Aorta (tissue), 5 donors: ENCODE measurements at places on chromosomes 2 and 18. TPM values are rescaled to one million over a fixed set of nuclear protein-coding genes. Genes with fewer than 3 reads are reported as not detected.

GRCh38 chr2:30287857-30288513 is 56.7 kb downstream of the LBH start:
- no peaks in the 10 kb centered on the region for H3K4me1 ChIP-seq
- no peaks in the 10 kb centered on the region for H3K36me3 ChIP-seq
- no peak overlapping the region for H3K4me3 ChIP-seq
- no peaks in the 10 kb centered on the region for H3K27me3 ChIP-seq
- no peak for DNase-seq

ESPNL gene
- total RNA-seq: not detected

GRCh38 chr2:28583899-28584553 is 88.2 kb downstream of the PLB1 start:
- H3K27ac ChIP-seq: peak overlapping the region; percentile 68
- peak; percentile 90 for DNase-seq
- no peaks in the 10 kb centered on the region for H3K36me3 ChIP-seq
- peaks cover 1% of the 10 kb centered on the region for H3K4me1 ChIP-seq
- no peak overlapping the region for H3K4me3 ChIP-seq
- H3K27me3 ChIP-seq: no peaks in the 10 kb centered on the region

- H3K27ac ChIP-seq: peak overlapping the region; percentile 58
- peak; percentile 44 for DNase-seq
- no peaks in the 10 kb centered on the region for H3K36me3 ChIP-seq
- H3K27me3 ChIP-seq: no peaks in the 10 kb centered on the region
- no peaks in the 10 kb centered on the region for H3K4me1 ChIP-seq
Measured at GRCh38 chr2:42931146-42931817, 138.9 kb upstream of the HAAO start.

EFEMP1 gene
- total RNA-seq: 989 TPM

DNA sequence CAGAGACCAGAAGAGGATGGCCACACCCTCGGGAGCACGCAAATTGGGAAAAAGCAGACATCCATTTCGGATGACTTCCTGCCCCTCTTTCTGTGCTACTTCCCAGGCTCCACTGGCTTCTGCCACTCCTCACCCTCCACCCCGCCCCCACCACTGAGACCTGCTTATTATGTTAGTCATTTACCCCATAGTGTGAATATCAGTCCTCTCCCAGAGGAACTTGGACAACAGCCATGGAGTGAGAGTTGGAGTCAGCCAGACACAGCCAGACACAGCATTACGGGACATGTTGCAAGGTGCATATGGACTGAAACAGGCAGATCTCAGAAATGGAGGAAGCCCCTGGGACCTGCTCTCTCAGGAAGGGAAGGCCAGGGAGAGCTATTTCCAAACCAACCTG is 51.8 kb downstream of the CTIF start:
- peak overlapping the region; percentile 12 for H3K27ac ChIP-seq
- no peaks in the 10 kb centered on the region for H3K27me3 ChIP-seq
- H3K36me3 ChIP-seq: no peaks in the 10 kb centered on the region
- H3K4me3 ChIP-seq: no peak overlapping the region
- peaks cover 5% of the 10 kb centered on the region for H3K4me1 ChIP-seq
- DNase-seq: no peak

DNA sequence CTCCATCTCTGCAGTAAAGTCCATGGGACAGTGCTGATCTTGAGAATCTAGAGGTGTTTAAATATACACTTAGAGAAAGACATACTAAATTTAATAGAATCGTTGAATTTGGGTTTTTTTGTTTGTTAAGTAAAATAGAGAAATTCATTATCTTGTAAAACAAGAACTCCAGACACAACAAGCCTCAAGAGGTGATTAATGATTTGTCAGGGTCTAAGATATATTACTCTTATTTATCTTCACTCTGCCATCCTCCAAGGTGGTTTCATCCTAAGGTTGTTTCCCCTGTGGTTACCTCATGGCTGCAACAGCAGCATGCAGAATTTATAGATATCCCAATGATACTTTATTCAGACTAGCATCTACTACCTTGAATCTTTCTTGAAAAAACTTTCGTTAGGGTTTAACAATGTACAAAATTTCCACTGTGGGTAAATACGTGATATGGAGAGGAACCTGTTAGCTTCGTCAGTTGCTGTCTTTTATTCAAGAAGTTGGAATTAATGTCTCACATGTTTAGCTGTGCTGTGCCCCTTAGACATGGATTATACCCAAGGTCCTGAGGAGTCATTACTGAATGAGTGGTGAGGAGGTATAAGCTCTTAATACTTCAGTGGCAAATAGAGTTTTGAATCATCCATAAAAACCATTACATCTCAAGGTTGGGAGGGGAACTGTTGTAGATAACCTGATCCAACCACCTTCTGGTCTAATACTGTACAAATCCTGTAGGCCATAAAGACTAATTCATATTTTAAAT is 128.0 kb downstream of the GPD2 start:
- H3K27ac ChIP-seq: no peak overlapping the region
- H3K4me1 ChIP-seq: no peaks in the 10 kb centered on the region
- no peak overlapping the region for H3K4me3 ChIP-seq
- no peak for DNase-seq
- no peaks in the 10 kb centered on the region for H3K36me3 ChIP-seq
- H3K27me3 ChIP-seq: no peaks in the 10 kb centered on the region

DNA sequence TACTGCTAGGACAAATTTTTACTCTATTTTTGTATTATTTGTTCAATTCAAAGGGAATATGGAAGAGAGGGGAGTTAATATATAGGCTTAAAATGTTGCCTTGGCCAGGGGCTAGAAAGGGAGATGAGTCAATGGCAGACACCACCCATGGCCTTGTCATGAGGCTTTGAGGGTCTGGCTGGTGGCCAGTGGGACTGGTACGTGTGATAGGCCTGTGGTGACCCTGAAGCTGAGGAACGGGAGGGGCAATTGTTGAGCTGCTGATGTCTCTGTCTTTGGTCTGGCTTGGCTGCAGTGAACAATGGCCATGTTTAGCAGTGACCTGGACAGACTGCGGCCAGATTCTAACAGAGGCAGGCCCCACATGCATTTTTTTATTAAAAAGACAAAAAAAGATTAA is 18.5 kb downstream of the GKN1 start:
- no peaks in the 10 kb centered on the region for H3K4me1 ChIP-seq
- H3K27me3 ChIP-seq: no peaks in the 10 kb centered on the region
- DNase-seq: no peak
- H3K4me3 ChIP-seq: no peak overlapping the region
- no peak overlapping the region for H3K27ac ChIP-seq

DNA sequence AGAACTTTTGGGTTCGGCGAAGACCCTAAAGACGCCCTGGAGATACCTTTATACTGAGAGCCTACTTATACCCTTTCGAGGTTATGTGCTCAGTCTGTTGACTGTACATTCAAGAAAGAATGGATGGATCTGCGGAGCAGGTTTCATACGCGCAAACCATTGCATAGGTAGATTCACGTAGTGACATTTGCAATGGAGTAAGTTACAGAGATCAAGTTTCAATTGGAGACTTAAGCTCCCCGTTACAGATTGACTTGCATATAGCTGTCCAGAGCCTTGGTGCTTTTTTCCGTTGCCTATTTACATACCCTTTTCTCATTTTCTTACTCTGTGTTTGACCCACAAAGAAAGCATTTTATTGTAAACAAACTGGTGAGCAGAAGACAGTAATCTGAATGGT is 923 bp downstream of the PSMD1 start:
- no peak overlapping the region for H3K27ac ChIP-seq
- H3K4me1 ChIP-seq: peaks cover 18% of the 10 kb centered on the region
- H3K36me3 ChIP-seq: no peaks in the 10 kb centered on the region
- peak overlapping the region; percentile 74 for H3K4me3 ChIP-seq
- H3K27me3 ChIP-seq: no peaks in the 10 kb centered on the region
- DNase-seq: no peak

- no peaks in the 10 kb centered on the region for H3K4me1 ChIP-seq
- no peak for DNase-seq
- no peaks in the 10 kb centered on the region for H3K36me3 ChIP-seq
- no peak overlapping the region for H3K4me3 ChIP-seq
- H3K27ac ChIP-seq: no peak overlapping the region
Measured at GRCh38 chr2:5937851-5938565, 245.8 kb downstream of the SOX11 start.

GRCh38 chr18:58338961-58339592 is 289.8 kb downstream of the ALPK2 start:
- no peak overlapping the region for H3K27ac ChIP-seq
- no peak for DNase-seq
- no peaks in the 10 kb centered on the region for H3K27me3 ChIP-seq
- no peak overlapping the region for H3K4me3 ChIP-seq

DNA sequence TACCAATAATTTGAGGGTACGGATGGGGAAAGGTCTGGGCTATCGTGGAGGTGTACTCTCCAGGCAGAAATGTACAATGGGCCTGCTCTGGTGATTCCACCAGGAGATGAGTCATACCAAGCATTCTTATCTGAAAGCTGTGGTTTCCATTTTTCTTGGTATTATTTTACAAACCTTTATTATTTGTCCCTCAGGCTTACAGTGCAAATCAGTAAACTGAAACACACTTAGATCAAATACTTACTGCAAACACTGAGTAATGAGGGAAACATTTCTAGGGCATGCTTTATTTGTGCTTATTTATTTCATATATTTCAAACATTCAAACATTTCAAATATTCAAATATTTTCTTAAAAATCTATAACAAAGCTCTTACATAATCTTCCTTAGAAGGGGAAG is 319.8 kb downstream of the RND3 start:
- no peaks in the 10 kb centered on the region for H3K36me3 ChIP-seq
- H3K4me1 ChIP-seq: no peaks in the 10 kb centered on the region
- H3K27me3 ChIP-seq: no peaks in the 10 kb centered on the region
- no peak overlapping the region for H3K4me3 ChIP-seq
- DNase-seq: no peak
- H3K27ac ChIP-seq: no peak overlapping the region

SLC4A5 gene
- 6.2 TPM for total RNA-seq

RIT2 gene
- not detected for total RNA-seq

- no peak for DNase-seq
- H3K27ac ChIP-seq: no peak overlapping the region
- H3K36me3 ChIP-seq: no peaks in the 10 kb centered on the region
- H3K4me1 ChIP-seq: no peaks in the 10 kb centered on the region
- H3K27me3 ChIP-seq: no peaks in the 10 kb centered on the region
Measured at GRCh38 chr18:79117788-79118187, 48.6 kb downstream of the ATP9B start.

GRCh38 chr2:26674771-26675170 is 17.8 kb upstream of the KCNK3 start:
- no peaks in the 10 kb centered on the region for H3K27me3 ChIP-seq
- peak; percentile 48 for DNase-seq
- no peaks in the 10 kb centered on the region for H3K36me3 ChIP-seq
- no peak overlapping the region for H3K27ac ChIP-seq

DNA sequence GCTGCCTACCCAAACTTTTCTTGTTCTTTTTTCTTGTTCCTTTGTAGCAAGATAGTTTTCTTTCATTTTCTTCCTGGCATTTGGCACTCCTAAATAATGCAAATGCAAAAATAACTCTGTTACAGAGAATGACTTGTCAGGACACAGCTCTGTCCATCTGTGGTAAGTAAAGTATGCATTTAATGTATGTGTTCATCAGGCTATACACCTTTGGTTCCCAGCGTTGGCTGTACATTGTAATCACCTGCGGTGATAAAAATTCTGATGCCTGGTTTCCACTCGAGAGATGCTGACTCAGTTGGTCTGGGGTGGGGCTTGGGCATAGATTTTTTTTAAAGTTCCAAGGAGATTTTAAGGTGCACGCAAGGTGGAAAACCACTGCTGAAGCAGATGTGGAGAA is at the start of gene SERPINB13:
Gene SERPINB13 (plus strand): TSS at position 378 of the 400 bp plus-strand sequence. CDS start 1,325 bp downstream, outside the sequence.
- no peak within 1 kb of the TSS for H3K4me3 ChIP-seq
- no peaks in the 10 kb centered on the region for H3K4me1 ChIP-seq
- no peaks in the 10 kb centered on the region for H3K27me3 ChIP-seq
- no peak for DNase-seq
- no peaks in the 10 kb centered on the region for H3K36me3 ChIP-seq

GRCh38 chr2:157421331-157421944 is 22.5 kb downstream of the CYTIP start:
- H3K4me3 ChIP-seq: no peak overlapping the region
- H3K27ac ChIP-seq: no peak overlapping the region
- H3K4me1 ChIP-seq: no peaks in the 10 kb centered on the region
- H3K36me3 ChIP-seq: no peaks in the 10 kb centered on the region
- H3K27me3 ChIP-seq: no peaks in the 10 kb centered on the region

POTEI gene
- total RNA-seq: 0.26 TPM

DNA sequence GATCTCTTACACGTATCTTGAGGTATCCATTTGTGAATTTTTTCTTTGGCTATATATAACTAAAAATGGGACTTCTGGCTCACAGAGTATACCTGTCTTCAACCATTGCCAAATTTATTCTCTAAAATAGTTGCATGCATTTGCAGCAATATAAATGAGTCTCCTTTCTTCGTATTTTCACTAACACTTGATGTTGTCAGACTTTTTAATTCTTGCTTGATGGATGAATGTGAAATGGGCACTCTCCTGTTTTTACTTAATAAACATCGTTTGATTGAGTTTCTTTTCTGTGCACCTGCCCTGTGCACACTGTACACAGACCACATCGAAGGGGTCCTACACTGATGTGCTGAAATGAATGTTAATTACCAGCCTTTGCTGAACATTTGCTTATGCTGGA is 121.8 kb downstream of the DDX1 start:
- H3K36me3 ChIP-seq: no peaks in the 10 kb centered on the region
- H3K4me3 ChIP-seq: no peak overlapping the region
- DNase-seq: no peak
- no peaks in the 10 kb centered on the region for H3K27me3 ChIP-seq

- H3K27ac ChIP-seq: no peak overlapping the region
- H3K27me3 ChIP-seq: no peaks in the 10 kb centered on the region
- no peak overlapping the region for H3K4me3 ChIP-seq
- H3K36me3 ChIP-seq: no peaks in the 10 kb centered on the region
Measured at GRCh38 chr2:220090050-220090449, 462.6 kb downstream of the SLC4A3 start.

GRCh38 chr2:126921066-126921465 is 22.4 kb downstream of the TEX51 start:
- H3K27me3 ChIP-seq: no peaks in the 10 kb centered on the region
- H3K4me1 ChIP-seq: no peaks in the 10 kb centered on the region
- H3K36me3 ChIP-seq: no peaks in the 10 kb centered on the region
- H3K4me3 ChIP-seq: no peak overlapping the region
- H3K27ac ChIP-seq: no peak overlapping the region

GAL3ST2 gene
- total RNA-seq: not detected

ADNP2 gene
- 17.5 TPM for total RNA-seq

D2HGDH gene
- 20.5 TPM for total RNA-seq

GRCh38 chr18:77206676-77207374 is 42.8 kb upstream of the GALR1 start:
- H3K36me3 ChIP-seq: no peaks in the 10 kb centered on the region
- H3K4me3 ChIP-seq: no peak overlapping the region
- no peaks in the 10 kb centered on the region for H3K4me1 ChIP-seq
- H3K27me3 ChIP-seq: no peaks in the 10 kb centered on the region

DNA sequence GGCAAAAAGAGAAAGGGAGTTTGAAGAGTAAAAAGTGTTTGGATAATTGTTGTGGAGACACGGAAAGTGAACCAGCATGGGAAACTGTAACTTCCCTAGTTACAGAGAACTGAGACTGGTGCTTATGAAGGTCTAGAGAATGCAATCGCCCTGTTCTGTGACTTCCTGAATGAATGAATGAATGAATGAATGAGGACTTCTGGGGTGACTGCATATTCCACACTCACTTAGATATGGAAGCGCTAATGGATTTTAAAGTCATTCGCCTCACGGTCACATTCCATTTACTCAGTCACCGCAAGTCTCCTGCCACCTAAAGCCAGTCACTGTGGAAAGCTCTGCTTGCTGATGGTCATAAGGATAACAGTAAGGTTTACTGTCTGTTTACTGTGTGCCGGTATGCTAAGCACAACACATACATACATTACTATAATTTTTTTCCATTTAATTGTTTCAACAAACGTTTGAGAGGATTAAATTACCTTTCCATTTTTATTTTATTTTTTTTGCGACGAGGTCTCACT is 138.2 kb downstream of the CABLES1 start:
- no peak overlapping the region for H3K4me3 ChIP-seq
- H3K4me1 ChIP-seq: peaks cover 3% of the 10 kb centered on the region
- DNase-seq: no peak
- H3K36me3 ChIP-seq: no peaks in the 10 kb centered on the region
- no peak overlapping the region for H3K27ac ChIP-seq
- no peaks in the 10 kb centered on the region for H3K27me3 ChIP-seq
